ENCODE measurements at places on chromosomes 16 and 17.
A peak's percentile ranks its signal among the peaks of the same experiment; 100 is the strongest.

- no peak for DNase-seq
Observed at GRCh38 chr16:15749371-15749770, 99.3 kb downstream of the NDE1 start.

GRCh38 chr17:75601057-75601987, 13.7 kb downstream of the MYO15B start:
- DNase-seq = no peak

GRCh38 chr17:58684003-58684402, 7.8 kb downstream of the TEX14 start:
- DNase-seq = no peak

DNA sequence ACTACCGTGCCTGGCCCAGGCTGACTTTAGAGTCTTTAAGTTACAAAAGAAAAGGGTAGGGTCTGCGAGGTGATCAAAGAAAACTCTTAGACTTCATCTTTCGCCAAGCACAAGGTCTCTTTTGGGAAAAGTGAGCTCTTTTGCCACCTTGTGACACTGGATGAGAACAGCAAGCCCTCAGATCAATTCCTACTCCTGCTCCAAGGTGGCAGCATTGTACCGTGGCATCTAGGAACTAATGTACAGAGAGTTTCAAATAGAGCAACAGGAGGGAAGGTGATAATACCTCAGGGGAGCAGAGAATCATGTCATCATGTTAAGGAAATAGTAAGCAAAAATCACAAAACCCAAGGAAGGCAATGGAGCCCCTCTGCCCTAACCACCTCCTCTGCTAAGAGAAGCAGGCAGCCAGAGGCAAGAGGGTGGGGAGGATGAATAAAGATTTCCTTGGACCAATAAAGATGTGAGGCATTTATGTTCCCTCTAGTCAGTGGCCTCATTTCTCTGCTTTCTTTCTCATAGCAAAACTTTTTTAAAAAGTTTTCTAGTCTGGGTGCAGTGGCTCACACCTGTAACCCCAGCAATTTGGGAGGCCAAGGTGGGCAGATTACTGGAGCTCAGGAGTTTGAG, 2.1 kb upstream of the C17orf78 start:
- DNase-seq = peak; percentile 81

DNA sequence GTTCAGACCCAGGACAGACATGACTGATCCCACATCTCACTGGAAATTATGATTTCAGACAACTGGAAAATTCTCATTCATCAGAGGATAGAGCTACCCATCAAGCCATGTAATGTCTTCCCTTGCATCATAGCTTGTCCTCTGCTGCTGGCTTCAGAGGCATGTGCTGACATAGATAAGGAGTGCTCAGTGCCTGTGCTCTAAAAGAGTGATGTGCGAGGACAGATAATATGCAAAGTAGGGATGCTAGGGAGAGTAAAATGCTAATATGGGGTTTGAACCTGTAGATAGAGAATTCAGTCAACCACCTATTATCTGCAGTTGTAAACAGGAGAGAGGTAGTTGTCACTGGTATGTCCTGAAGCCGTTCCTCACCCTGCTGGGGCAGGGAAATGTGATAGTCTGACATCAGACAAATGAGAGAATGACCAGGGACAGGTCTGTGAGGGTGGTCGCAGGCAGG, 349.7 kb upstream of the CCL2 start:
- DNase-seq = no peak

DNA sequence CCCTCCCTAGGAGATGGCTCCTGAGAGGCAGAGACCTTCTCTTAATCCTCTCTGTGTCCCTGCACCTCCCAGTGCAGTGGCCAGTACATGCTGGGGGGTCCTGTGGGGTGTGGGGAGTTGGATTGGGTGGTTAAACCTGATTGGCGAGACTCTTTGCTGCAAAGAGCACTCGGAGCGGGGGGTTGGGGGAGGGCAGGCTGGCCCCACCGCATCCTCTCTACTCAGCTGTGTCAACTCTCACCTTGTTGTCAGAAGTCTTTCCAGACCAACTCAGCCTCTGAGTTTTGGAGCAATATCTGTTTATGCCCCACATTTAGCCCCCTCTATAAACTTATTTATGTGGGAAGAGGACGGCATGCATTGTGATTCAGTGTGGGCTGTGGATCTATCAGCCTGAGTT, 40.0 kb downstream of the SMARCE1 start:
- DNase-seq = no peak

DNA sequence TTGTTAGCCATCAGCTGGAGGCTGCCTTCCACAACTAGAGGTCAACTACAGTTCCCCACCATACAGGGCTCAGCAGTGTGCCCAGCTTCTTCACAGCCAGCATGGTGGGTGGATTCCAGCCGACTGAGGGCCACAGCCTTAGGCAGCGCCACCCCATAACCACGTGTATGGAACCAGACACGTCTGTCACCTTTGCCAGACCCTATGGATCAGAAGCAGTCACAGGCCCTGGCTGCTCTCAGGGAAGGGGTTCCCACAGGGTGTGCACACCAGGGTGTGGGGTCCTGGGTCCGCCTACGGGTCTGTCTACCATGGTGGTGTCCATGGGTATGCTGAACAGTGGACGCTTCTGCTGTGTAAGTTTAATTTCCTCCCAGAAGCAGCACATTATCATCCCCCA, 265.0 kb upstream of the FOXF1 start:
- no peak for DNase-seq

DNA sequence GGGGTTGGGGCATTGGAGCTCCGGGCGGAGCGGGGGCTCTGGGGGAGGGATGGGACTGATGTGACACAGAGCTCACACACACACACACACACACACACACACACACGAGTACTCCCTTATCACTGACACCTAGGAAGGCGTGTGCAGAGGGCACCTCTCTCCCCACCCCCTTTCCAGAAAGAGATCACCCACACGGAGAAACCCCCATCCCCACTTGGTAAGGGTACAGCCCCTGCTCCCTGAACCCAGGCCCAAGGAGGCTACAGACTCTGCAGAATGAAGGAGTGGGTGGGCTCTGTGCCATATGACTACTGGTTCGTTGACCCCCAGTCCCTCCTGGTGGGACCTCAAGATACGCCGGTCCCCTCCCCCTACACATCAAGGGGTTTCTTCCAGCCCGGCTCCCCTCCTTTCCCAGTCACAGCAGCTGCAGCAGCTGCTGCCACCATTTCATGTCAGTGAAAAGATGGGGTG, 8.7 kb upstream of the ARHGAP23 start:
- no peak for DNase-seq

- DNase-seq = peak; percentile 32
Observed at GRCh38 chr17:61574542-61575351, 16.3 kb downstream of the NACA2 start.

- DNase-seq = no peak
Observed at GRCh38 chr17:48754500-48755261, 26.1 kb upstream of the HOXB13 start.

DNA sequence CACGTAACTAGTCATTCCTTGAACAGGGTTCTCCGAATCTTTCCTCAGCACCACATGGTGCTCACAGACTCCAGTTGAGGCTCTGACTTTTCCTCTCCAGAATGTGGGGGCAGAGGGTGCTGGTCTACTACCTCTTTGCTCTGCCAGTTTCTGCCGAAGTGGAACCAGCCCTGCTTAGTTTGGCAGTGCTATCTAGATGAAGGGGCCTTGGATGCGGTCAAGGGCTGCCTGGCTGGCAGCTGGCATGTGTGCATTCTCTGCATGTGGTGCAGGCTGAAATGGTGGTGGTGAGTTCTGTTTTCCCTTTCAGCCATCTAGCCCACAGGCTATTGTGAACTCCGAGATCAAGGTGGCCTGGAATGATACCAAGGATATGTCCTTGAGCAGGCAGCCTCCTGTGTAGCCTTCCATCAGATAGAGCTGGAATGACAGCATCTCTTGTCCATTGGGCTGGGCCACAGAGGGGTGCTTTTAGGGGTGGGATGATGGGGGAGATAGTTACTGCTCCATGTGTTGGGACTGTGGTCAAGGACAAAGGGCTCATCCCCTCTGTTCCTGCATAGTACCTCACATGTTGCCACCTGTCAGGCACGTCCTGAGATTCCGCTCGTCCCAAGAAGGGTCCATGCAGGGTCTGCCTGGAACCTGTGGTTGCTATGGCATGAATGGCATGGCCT, 2.0 kb downstream of the DYNLL2 start:
- no peak for DNase-seq

GRCh38 chr17:19378416-19379360, at the start of gene MAPK7:
Gene MAPK7, plus strand, starts transcription at chr17:19378498. Its CDS starts 403 bp downstream, at chr17:19378901.
- DNase-seq = no peak

DNA sequence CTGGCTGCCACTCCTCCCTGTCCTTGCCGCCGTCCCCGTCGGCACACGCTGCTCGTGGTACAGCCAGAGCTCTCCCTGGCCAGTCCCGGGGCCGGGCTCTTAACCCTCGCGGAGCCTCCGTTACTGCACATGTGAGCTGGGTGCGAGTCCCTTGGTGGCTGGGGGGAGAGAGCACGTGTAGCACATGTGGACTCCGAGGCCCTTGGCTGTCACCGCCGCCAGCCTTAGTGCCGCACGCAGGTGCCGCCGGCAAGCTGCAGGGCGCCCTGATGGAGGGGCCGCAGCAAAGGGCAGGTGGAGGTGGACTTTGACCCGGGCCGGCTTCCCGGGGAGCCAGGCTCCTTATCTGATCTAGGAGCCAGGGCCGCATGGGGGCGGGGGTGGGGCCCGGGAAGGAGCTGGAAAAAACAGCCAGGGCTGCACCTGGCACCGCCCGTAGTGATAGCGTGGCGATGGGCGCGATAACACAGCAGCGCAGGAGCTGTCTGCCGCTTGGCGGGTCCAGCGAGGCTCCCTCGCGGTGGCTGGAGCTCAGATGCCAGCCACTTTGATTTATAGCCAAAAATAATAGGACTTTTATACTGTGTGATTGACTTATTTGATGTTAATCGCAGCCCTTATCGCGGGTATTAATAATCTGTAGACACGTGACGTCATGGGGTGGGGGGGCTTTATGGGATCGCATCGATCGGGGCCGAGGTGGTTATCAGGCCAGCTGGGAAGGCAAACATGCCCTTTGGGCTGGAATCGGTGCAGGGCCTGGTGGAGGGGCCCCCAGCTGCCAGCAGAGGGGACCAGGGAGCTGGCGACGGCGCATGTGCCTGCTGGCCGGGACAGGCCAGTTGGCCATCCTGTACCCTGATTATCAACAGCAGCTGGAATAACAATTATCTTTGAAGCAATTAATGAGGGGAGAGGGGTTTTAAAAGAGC, 35.1 kb downstream of the ZFPM1 start:
- no peak for DNase-seq

- no peak for DNase-seq
Observed at GRCh38 chr17:61351745-61352407, 47.8 kb upstream of the TBX2 start.

GRCh38 chr16:23865853-23866252, 30.1 kb downstream of the PRKCB start:
- no peak for DNase-seq

GRCh38 chr17:50815400-50815799, 20.0 kb upstream of the WFIKKN2 start:
- DNase-seq = no peak

DNA sequence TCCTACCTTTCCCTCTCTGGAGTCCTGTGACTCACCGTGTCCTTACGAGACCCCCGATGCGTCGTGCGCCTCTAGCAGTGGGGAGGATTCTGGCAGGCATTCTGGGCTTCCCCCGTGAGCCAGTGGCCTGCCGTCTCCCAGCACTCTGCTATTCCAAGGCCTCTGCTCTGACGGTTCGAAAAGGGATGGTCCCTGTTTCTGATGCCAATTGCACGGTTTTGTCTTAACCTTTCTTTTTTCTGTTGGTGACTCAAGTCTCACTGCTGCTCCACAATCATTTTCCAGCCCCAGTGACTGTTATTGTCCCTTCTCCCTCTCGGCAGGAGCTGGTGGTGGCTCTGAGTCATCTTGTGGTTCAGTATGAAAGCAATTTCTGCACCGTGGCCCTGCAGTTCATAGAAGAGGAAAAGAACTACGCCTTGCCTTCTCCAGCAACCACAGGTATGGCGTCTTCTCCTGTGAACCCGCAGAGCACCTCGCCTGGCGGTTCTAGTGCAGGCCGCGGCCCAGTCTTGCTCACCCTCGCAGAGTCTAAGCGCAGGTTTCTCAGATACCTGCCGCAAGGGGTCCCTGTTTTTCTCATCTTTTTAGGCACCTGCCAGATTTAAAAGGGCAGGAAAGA, 100.1 kb upstream of the CHMP6 start:
- peak; percentile 30 for DNase-seq

GRCh38 chr16:87250431-87250960, 66.7 kb downstream of the C16orf95 start:
- no peak for DNase-seq

- no peak for DNase-seq
Observed at GRCh38 chr17:76155988-76156661, 15.1 kb upstream of the FOXJ1 start.

GRCh38 chr17:81537343-81537855, 9.2 kb downstream of the FSCN2 start:
- no peak for DNase-seq

DNA sequence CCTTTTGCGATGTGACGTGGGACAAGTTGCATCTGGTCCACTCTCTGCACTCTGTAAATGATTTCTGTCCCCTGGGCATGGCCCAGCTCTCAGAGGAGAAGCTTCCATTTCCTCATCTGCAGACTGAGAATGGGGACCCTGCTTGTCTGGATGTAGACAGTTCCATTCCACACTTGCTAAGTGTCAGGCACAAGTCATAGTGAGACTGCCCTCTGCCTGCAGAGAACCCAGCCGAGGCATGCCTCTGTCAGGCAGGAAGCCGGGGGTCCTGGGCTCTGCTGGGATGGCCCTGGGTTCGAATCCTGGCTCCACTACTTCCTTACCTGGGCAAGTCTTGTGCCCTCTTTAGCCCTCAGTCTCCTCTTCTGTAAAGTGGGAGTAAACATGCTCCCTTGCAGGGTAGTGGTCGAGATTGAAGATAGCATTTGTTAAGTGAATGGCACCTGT, 4.1 kb downstream of the MAP2K3 start:
- no peak for DNase-seq

- no peak for DNase-seq
Observed at GRCh38 chr17:82121246-82121645, 23.2 kb upstream of the FASN start.

DNA sequence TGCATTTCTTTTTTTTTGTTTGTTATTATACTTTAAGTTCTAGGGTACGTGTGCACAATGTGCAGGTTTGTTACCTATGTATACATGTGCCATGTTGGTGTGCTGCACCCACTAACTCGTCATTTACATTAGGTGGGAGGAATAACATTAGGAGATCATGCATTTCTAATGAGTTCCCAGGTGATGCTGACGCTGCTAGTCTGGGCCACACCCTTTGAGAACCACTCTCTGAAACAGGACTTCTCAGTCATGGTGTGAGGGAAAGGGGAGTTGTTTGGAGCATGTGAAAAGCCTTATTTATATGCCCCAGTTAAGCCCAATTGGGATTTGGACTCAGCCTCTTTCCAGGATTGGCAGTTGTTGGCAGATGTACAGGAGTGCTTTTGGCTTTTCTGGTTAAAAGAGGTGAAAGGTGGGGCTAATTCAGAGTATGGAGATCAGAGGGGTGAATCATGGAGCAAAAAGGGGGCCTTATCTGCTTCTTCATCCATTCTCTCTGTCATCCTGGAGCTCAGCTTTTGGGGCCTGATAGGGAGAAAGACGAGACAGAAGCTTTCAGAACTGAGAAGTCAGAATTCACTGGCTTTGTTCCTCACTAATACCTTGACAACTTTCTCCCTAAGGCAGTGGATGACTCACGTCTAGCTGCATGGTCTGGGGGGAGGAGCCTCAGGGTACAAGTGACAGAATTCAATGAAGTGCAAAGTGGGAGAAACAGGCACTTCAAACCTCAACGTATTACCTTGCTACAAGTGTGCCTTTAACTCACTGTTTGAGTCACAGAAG, 180.0 kb upstream of the CACNG3 start:
- no peak for DNase-seq

Measured in fibroblast of the conjunctiva (primary cell).